ENCODE measurements at places on chromosomes 16 and 17. TPM values are rescaled to one million over a fixed set of nuclear protein-coding genes. Genes with fewer than 3 reads are reported as not detected.

BAIAP3 gene
- 15.7 TPM for total RNA-seq

DNA sequence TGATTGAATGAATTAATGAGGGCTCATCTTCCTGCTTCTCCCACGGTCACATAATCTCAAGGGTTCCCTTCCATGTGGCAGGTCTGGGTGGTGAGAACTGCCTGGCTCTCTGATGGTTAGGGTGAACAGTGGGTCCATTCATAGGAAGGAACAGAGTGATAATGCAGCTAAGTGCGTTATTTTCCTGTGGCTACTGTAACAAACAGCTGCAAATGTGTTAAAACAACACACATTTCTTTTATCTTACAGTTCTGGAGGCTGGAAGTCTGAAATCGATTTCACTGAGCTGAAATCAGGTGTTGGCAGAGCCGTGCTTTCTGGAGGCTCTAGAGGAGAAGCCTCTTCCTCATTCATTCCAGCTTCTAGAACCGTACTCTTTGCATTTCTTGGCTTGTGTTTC lies 95.3 kb downstream of the BMERB1 start:
- no peak for DNase-seq

C17orf107 gene
- total RNA-seq = 1.9 TPM

DNA sequence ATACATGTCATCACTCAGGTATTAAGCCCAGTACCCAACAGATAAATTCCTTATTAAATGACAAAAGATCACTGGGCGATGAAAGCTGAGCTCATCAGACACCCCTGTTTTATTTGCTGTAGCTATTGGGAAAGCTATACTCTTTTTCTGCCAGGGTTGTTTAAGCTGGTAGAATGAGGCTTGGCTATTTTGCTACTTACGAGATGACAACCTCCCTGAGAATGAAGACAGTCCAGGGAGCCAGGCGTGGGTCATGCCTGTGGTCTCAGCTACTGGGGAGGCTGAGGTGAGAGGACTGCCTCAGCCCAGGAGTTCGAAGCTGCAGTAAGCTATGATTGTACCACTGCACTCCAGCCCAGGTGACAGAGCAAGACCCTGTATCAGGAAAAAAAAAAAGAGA lies 4.3 kb upstream of the SH2B1 start:
- no peak for DNase-seq

DNA sequence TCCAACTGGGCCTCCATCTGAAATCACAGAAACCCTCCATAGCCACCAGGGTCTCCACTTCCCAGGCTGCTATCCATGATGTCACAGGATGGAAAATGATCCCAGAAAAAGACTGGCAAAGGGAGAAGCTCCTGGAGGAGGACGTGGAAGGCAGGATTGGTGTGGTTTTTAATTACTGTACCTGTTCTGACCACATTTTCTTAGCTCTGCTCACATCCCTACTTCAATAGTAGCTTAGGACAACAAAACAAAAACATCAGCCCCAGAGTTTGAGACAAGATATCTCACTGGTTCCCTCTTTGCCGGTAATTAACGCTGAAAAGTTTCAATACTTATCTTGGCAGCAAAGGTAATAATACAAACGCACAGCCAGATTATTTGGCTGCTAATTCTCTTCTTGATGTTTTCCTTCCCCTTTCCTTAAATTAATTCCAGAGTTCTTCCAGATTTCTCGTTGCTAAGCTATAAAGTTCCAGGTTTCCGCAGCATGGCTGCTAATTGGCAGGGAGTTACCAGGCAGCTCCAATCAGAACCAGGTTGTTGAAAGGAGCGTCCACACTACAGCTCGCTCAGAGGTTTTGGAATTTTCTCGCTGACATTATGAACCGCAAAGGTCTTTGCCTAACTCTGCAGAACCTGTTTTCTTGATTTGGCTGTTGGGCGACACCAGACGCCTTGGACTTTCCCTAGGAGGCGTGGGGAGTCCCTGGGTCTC lies 263.4 kb downstream of the MRTFB start:
- no peak for DNase-seq

- no peak for DNase-seq
These were observed 48.0 kb upstream of the NDRG4 start for GRCh38 chr16:58451945-58452401.

- no peak for DNase-seq
These were observed 863.5 kb downstream of the KCNJ2 start for GRCh38 chr17:71032746-71033273.
